ENCODE measurements at places on chromosomes 16 and 17.

DNA sequence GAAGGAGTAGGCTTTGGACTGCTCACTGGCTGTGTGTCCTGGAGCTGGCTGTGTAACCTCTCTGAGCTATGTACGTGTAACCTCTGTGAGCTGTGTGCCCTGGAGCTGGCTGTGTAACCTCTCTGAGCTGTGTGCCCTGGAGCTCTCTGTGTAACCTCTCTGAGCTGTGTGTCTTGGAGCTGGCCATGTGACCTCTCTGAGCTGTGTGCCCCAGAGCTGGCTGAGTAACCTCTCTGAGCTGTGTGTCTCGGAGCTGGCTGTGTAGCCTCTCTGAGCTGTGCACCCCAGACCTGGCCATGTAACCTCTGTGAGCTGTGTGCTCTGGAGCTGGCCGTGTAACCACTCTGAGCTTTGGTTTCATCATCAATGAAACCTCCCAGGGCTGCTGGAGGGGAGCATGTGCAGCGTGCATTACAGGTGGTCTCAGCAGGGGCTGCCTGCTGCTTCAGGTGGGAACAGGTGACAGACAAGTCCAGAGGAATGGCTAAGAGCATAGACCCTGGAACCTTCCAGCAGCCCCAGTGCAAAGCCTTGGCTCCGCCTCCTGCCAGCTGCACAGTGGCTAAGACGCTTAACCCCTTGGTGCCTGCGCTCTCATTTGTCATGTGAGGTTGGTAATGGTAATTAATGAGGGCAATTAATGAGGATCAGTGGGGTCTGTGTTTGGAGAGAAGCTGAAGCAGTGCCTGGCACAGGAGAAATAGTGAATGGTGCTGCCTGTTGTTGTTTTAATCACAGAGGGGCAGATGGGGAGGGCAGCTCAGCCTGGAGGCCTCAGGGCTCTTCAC lies 86.7 kb downstream of the KATNIP start:
- DNase-seq = no peak

DNA sequence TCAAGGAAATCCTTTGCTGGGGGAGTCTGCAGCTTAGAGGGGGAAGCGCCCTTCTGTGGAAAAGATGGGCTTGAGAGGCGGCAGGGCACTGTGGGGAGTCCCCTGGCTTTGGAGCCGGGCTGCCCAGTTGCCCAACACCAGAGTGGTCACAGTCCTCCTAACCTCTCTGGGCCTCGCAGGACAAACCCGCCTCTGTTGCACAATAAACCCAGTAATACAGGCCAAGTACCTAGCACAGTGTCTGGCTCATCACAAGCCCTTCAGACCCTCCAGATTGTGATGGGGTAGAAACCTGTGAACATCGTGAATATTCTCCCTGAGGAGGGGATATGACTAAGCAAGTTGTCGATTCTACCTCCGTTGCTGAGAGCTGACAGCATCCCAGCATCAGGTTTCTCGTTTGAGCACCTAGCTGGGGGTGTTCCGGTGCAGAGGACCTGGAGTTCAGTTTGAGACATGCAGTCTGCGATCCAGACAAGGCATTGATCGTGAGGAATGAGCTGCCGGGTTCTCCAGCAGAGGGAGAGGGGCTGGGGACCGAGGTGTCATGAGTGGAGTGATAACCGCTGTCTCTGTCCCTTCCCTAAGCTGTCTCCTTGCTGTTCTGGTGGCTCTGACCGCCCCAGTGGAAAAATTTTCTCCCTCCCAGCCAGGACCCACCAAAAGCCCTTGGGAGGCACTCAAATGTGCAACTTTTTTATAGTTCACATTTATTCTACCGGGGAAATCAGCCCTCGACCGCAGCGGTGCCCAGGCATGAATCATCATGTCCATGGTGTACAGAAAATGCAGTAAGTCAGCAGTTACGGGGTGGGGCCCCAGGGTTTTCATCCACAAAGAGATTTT lies 161.9 kb downstream of the WSCD1 start:
- DNase-seq = no peak

DNA sequence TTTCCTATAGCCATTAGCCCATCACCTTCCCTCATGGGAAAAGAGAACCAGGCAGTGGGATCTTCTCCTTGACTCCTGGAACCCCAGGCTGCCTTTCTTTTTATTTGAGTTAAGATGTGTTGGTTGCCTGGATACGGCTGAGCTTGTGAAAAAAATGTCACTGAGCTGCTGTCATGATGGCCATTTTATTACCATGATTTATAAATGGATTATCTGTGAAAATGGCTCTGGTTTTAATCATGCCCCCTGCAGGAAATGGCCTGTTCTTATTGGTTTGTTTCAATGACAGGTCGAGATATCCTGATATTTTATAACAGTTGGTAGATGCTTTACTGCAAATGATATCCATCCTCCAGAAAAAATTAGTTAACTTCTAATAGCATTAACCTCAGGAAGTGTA lies 640.4 kb downstream of the CDH11 start:
- no peak for DNase-seq

DNA sequence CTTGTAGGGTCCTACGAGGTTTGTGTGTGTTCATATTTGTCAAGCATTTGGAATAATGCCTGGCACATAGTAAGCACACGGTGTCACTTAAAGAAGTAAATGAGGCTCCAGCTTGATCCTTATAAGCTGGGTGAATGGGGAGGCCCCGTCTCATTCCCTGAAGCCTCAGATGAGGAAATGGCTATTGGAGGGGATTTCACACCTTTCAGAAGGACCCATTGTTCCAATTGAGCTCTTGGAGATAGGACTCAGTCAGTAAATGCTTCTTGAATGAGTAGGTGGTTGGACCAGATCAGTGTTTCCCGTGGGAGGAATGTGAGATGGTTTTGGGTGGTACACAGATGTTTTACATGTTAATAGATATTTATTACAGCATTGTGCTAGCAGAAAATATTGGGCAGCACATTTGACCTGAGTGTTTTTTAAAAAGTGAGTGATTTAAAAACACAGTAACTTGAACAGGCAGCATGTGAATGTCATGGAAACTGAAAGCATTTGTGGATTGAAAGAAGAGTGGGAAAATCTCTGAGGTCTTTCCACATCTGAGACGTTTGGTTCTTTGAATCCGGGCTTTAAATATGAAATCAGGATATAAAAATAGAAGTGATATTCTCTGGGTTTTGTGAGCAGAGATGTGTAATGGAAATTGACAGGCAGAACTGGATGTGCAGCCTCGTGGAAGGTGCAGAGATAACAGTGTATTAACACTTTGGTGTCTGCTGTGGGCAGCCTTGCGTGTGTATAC lies 36.4 kb upstream of the ARHGAP17 start:
- DNase-seq = no peak

DNA sequence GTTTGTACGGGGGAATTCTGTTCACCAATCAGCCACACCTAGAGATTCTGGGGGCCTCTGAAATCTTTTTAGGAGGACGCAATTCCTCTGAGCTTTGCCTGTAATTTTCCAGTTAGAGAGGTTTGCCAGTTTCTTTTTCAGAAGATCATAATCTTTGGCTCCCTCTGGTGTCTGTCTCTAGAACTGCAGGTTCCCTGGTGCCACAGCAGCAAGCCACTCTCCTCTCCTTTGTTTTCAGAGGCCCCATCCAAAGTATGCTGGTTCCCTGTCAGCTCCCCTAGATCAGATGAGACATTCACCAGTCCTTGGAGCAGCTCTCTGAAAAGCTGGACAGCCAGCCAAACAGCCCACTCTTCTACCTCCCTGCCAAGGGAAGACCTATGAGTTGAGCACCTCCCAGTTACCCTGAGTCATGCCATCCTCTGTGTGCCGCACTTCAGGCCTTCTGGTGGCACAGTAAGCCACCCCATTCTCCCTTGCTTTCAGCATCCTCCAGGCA lies 36.1 kb downstream of the RNF112 start:
- peak; percentile 55 for DNase-seq

GRCh38 chr16:27464626-27465482 lies 62.9 kb downstream of the IL21R start:
- no peak for DNase-seq

GRCh38 chr17:17387017-17387497 lies 83.9 kb downstream of the NT5M start:
- DNase-seq = no peak

- DNase-seq = no peak
Observed at GRCh38 chr17:62093188-62094155, 28.4 kb upstream of the MED13 start.

DNA sequence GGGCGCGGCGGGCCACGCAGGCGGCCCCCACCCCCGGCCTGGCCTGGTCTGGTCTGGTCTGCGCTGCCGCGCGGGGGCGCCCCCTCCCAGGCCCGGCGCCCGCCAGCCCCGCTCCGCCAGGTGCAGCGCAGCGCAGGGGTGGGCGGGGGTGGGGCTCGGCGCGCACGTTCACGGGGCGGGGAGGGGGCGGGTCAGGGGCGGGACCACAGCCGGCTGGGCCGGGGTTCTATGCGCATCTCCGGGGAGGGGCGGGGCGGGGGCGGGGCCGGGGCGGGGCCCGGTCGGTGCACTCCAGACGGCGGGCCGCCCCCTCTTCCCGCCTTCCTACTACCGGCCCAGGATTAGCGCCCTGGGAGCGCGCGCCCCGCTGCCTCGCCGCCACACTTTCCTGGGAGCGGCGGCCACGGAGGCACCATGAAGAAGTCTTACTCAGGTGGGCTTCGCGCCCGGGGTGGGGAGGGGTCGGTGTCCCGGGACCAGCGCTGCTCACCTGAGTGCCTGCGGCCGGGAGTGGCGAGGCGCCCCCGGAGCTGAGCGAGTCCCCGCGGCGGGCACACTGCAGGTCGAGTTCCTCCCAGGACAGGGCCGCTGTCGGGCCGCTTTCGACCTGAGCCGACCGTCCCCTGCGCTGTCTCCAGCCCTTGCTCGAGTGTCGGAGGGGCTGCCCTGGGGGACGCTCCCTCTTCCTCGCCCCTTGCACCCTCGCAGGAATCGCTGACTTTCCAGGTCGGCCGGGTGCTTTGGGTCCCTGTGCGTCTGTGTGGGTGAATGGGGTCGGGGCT lies 140.5 kb downstream of the SEC14L1 start:
- DNase-seq = peak; percentile 31

DNA sequence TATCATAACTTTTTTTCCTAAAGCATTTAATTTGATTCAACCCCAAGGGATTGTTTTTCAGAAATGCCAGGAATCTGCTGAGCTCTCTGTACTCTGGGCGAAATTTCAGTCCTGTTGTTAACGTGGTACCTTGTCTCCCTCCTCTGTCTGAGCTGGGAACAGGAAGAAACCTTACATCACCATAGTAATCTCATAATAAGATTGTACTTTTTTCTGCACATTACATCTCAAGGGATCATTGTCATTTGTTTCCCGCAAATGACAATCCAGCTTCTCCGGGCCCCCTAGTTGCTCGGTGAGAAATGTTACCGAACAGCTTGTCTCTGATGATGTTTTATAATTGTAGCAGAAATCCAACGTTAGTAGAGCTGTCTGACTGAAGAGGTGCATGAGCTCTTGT lies 152.7 kb upstream of the ERCC4 start:
- DNase-seq = no peak

DNA sequence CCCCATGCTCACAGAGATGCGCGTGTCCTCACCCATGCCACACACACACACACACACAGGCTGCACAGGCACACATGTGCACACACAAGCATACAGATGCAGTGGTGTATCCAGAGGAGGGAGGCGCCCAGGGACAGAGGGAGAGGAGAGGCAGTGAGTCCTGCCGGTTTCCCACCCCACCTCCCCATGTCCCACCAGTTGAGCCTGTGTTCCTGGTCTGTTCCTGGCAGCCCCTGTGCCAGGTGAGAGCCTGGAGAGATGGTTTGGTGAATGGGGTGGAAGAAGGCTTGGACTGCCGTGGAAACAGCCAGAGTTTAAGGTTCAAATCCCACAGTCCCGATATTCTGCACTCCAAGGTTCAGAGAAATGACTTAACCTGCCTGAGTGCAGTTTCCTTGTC lies 10.2 kb upstream of the FADS6 start:
- DNase-seq = no peak

- DNase-seq = peak; percentile 26
Observed at GRCh38 chr17:29111816-29112499, 68.2 kb downstream of the MYO18A start.

GRCh38 chr17:48241131-48241591 lies 133.6 kb downstream of the SNX11 start:
- DNase-seq = no peak

DNA sequence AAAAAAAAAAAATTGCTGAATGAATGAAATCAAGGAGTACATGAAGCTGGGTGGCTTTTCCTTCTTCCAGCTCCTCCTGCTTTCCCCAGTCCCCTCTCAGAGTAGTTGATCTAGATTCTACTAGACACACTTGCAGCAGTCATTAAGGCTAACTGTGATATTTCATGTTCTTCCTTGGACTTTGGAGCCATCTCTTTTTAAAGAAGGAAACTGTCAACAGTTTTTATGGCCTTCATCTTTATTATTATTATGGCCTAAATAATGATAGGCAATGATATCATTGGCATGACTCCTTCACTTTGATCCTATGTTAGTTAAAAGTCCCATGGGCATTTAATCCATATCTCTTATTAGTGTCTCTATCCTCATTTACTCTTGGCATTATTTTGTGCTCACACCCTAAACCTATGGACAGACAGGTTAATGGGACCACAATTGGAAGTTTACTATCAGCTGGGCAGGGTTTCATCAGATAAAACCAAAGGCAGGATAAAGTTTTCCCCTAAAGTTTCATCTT lies 9.7 kb downstream of the C17orf78 start:
- no peak for DNase-seq

All from bone marrow (tissue), 2 donors.